ENCODE measurements at places on chromosomes 5 and 9.

DNA sequence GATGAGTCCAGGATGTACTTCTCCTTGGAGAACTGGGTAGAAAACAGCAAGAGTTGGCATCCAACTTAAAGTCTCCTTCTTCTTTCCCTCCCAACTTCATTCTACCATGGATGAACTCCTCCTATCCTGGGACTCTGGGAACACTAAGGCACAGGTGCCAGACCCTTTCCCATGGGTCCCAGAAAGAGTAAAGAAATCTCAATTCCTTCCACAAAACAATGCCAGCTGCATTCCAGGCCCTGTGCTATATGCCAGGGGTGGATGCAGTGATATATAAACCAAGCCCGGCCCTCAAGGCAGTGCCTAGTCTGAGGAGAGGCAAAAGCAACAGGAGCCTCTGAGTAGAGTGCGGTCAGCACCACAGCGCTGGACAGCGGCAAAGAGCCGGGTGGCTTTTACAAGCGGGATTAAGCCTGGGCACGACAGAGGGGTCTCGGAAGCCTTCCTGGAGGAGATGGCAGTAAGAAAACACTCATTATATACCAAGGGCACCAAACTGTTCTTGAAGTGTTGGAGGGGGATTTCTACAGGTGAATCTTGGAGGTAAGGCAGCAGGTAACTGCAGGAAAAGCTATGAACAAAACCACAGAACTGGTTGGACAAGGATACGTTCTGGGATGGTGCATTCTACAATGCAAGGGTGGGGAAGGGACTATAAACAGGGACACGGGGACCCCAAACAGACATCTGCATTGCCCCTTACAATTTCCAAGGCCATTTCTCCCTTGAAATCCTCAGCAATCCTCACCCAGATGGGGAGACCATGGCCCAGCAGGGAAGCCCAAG, 16.4 kb upstream of the TOR2A start:
- DNase-seq, result no peak

- no peak for DNase-seq
Observed at GRCh38 chr9:127844821-127845359, 9.6 kb downstream of the ENG start.

DNA sequence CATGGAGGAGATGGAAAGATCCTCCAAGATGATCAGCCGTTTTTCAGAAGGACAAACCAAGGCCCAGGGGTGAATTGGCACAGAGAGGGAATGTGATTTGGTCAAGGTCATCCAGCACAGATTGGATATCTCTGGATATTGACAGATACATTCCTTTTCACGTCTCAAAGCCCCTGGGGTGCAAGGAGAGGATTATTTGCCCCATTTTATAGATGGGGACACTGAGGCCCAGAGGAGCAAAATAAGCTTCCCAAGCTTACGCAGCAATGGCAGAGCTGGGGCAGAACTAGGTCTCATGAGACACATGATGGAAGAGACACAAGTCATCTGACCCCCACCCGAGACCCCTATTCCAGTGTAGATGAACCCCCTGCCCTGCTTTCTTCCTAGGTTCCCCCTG, 895 bp upstream of the PDGFRB start:
- DNase-seq, result no peak

DNA sequence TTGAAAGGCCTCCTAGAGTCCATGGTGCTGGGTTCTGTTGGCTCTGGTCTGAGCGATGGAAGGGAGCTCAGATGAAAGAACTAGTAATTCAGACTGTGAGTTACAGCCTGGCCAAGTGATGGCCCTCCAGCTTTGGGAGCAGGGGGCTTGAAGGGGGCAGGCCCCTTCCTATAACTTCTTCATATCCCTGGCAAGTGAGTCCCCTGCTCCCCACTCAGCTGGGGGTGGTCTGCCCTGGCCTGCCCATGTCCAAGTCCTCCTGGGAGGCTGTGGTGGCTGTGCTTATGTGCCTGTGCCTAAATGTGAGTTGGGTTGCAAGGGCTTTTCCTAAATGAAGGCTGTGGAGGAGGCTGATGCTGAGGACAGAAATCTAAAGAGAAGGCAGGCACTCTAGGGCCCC, 80.1 kb downstream of the MACROH2A1 start:
- no peak for DNase-seq

GRCh38 chr5:140869555-140869886, 764 bp downstream of the PCDHA11 start:
- DNase-seq, result no peak

DNA sequence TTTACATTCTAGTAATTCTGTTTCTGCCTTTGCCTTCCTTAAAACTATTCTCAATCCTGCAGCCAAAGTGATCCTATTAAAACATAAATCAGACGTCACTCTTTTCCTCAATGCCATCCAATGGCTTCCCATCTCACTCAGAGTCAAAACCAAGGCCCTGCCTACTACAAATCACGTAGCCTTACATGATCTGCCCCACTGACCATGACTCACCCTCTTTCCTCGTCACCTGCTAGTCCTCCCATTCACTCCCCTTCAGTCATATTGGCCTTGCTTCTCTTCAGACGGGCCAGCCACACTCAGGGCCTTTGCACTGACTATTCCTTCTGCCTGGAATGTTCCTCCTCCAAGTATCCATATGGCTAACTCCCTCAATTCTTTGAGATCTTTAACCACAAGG, 39.0 kb upstream of the DMXL1 start:
- no peak for DNase-seq
